ENCODE measurements at places on chromosomes 12 and 14.

- peak; percentile 16 for DNase-seq
These were observed 231.9 kb downstream of the BCL11B start for GRCh38 chr14:99040052-99040451.

- DNase-seq: no peak
These were observed 252.1 kb downstream of the LRIG3 start for GRCh38 chr12:58668233-58668632.

GRCh38 chr12:15404485-15404884, 82.2 kb downstream of the PTPRO start:
- DNase-seq: no peak

- DNase-seq: no peak
These were observed 907.5 kb upstream of the MDGA2 start for GRCh38 chr14:48582938-48583337.

- no peak for DNase-seq
These were observed 22.1 kb downstream of the RAB35 start for GRCh38 chr12:120094485-120094884.

DNA sequence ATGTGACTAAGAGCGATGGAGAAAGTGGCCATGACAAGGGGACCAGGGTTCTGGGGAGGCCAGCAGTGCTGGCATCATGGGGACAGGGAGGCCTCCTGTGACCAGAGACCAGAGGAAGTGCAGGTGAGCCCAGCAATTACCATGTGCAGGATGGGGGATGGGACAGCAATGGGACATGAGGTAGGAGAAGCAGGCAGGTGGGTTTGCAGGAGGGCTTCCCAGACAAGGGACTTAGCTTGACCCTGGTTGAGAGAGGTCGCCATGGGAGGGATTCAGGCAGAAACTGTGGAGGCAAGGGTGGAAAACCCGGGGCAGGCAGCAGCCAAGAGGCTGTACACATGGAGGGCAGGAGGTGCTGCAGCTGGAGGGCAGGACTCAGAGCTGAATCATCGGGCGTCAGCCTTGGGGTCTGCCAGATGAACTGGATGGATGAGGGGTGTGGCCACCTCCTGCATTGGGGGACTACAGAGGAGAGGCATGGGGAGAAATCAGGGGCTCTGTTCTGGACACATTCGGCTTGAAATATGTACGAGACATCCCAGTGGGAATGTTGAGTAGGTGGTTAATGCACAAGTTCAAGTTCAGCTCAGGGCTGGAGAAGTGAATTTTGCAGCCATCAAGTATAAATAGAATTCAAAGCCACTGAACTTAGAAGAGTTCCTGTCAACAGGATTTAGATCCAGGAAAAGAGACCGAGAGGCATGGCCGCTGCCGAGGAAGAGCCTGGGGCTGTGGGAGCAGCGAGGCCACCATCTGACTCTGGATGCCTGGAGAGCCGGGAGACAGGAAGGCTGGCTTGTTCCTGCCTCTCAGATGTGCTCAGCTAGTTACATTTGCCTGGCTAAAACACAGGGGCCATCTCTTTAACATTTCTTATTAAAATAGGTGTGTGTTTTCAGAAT, 36.6 kb downstream of the SFSWAP start:
- no peak for DNase-seq

- no peak for DNase-seq
These were observed 75.9 kb downstream of the ITPK1 start for GRCh38 chr14:93039649-93040315.

GRCh38 chr12:120984351-120984898, 6.1 kb downstream of the HNF1A start:
- DNase-seq: peak; percentile 86

DNA sequence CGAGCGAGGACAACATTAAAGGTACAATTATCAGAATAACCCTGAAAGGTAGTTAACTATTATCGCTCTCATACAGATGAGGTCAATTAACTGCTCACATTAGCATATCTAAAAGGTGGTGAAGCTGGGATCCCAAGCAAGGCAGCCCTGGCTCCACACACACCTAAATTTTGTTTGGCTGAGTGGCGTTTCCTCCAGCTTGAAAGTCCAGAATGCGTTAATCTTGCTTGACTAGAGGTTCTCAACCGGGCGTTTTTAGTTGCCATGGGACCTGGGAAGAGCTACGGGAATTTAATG, 531 bp downstream of the DLGAP5 start:
- DNase-seq: no peak

GRCh38 chr12:45490232-45490881, 239.1 kb upstream of the ARID2 start:
- DNase-seq: no peak

DNA sequence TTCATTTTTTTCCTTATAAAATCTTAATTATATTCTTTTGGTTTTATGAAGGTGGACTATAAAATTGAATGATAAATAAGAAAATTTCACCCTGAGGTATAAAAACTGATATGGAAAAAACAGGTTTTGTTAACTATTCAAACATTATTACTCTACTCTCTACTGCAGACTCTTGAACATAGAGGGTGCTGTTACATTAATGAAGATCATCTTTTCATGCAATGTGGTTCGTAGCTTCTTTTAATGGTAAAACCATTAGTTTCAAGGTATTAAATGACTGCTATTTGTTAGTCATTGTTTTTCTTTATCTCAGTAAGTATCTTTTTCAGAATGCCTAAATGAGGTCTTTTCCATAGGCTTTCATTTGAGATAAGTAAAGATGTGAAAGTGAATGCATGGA, 510.4 kb downstream of the SLC16A7 start:
- no peak for DNase-seq

DNA sequence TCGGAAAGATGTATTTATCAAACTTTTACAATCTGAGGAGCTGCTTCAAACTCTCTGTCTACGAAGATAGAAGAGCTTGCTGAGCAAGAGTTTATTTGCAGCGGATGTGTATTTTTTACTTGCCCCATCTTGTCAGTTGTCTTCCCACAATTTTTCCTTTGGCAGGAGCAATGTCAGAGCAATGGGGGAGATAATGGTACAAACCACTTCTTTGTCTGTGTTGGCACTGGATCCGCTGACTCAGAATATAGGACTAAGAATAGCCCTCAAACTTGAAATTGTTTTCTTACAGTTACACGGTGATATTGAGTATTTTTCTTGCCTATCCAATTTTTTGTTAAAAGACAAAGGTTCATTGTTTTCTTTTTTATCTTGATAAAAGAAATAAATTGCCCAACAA, 27.6 kb downstream of the HELB start:
- no peak for DNase-seq

GRCh38 chr12:109592905-109593272, 19.3 kb downstream of the MVK start:
- no peak for DNase-seq

- no peak for DNase-seq
These were observed 28.7 kb downstream of the GIT2 start for GRCh38 chr12:109967383-109968031.

DNA sequence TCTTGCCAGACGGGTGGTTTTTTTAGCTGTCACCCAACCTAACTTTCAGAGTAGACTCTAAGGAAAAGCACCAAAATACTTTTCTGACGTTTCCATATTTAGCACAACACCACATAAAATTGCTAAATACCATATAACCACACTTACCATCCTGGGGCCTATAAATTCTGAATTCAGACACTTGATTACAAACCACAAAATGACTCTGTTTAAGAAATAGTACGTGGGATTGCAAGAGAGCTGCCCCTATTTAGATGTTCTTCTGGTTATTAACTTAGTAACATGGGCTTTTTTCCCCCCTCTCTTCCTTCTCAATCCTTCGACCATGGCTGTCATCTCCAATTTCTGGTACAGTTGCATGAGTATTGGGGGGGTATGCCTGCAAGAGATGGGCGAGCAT, 287.7 kb downstream of the BMP4 start:
- no peak for DNase-seq

GRCh38 chr12:30088259-30088995, 304.7 kb upstream of the TMTC1 start:
- DNase-seq: peak; percentile 11

GRCh38 chr12:64781280-64782190, 22.3 kb upstream of the GNS start:
- peak; percentile 34 for DNase-seq

- peak; percentile 93 for DNase-seq
These were observed 102.0 kb downstream of the EGLN3 start for GRCh38 chr14:33848706-33849454.

GRCh38 chr12:3888659-3889058, 15.5 kb upstream of the PARP11 start:
- no peak for DNase-seq

DNA sequence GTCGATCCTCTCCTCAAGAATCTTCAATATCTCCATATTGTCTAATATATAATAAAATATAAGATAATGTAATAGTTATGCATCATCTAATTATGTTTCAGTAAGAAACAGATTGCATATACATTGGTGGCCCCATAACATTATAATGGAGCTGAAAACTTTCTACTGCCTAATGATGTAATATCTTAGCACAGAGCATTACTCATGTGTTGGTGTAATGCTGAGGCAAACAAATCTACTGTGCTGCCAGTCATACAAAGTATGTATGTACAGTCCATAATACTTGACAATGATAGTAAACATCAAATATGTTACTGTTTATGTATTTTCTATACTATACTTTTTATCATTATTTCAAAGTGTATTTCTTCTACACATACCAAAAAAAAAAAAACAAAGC, 128.7 kb downstream of the CPNE8 start:
- DNase-seq: no peak

- DNase-seq: no peak
These were observed 107.4 kb downstream of the AEBP2 start for GRCh38 chr12:19546611-19547162.

- DNase-seq: peak; percentile 35
These were observed 24.6 kb downstream of the PLXNC1 start for GRCh38 chr12:94172973-94173372.

DNA sequence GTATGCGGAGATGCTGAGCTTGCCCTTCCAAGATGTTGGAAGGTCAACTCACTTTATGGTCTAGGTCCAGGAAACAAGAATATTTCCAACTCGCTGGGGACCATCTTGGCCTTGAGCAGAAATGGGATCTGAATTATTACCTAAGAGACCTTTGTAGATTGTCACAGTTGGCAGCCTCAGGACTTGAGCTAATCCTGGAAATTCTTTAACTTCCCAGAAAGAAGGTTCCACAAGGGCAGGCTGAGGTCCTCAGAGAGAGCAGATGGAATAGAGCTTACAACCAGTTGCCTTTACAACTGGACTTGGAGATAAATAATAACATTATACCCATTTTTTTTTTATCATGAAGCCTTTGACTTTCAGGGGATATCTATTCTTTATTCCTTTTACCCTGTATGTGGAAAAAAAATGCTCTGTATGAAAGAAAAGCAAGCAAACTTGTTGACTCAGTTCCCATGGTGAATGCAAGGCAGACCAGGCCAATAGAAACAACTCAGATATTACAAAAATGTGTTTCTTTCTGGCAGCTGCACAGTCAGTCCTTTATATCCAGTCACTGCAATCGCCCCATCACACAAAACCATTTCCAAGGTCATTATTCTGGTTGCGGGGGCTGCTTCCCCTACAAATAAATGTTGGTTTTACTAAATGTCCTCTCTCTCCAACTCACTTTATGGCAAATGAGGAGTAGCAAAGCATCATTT, 401.4 kb downstream of the ZFP36L1 start:
- DNase-seq: no peak

GRCh38 chr12:92059960-92060359, 85.7 kb downstream of the BTG1 start:
- no peak for DNase-seq

DNA sequence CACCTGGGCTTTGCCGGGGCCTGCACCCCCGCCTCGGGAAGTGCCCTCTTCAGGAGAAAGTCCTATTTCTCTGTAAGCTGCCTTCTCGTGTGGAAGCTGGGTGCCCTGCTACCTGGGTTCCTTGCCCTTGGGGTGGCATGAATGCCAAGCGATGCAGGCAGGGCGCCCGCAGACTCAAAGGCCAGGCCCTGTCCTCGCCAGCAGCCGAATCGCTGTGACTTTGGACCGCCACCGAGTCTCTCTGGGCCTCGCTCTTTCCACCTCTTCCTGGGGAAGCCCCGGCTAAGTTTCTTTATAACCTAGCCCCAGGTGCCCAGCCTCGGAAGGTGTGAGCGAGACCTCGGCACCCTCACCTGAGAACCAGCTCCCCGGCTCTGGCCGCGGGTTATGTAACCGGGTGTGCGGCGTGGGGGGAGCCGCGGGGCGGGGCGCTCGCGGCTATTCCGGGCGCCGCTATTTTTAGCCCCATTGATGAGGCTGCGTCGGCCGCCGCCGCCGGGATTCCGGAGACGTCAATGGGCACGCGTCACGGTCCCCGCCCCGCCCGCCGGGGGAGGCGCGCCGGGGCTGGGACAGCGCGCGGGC, 14.6 kb upstream of the NR4A1 start:
- DNase-seq: peak; percentile 94
